ENCODE measurements at places on chromosomes 5 and 9.
A peak's percentile ranks its signal among the peaks of the same experiment; 100 is the strongest.

DNA sequence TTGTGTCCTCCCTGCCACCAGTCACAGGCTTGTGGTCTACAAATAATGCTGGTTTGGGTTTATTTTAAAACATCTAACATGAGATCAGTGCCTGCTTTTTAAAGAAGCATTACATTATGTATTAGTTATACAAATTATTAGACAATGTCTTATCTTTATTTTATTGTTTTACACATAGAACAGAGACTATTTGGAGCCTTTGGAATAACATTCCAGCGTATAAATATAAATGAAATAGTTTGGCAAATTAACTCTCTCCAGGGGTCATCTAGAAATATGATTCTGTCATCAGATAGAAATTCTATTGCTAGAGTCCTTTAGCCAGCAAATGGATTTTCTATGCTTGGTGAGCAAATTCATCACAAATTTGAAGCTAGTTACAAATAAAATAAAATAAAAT, 22.4 kb downstream of the MAP1B start:
- DNase-seq, result no peak

DNA sequence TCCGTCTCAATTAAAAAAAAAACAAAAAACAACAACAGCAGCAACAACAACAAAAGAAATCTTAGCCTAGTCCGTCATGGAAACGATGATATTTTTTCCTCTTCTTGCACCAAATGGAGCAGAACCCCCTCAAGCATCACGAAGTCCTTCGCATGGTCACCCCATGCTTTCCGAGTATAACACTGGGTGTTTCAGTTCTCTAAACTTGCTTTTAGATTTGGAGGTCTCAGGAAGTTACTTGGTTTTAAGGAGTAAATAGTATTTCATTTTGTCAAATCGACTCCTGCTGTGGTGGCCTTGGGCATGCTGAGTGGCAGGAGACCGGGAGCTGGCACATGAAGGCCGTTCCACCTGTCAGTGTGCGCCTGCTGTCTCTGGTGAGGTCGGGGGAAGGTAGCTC, 118.5 kb upstream of the CACNA1B start:
- no peak for DNase-seq

DNA sequence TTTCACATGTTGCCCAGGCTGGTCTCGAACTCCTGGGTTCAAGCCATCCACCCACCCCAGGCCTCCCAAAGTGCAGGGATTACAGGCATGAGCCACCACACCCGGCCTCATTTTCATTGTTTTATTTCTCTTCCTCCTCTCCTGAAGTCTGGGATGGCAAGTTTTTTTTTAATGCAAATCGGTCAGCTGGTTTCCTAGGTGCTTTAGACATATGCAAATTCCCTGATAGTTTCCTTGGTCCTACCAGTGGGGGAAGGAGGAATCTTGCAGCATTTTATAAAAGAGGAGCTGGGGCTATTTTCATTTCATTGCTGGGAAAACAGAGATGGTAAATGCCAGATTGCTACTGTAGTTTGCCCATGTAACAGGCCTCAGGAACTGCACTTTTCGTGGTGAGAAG, 179.4 kb downstream of the ACTL7B start:
- DNase-seq, result no peak

GRCh38 chr9:116020146-116020545, 133.4 kb upstream of the PAPPA start:
- no peak for DNase-seq

- no peak for DNase-seq
These were observed 206.0 kb upstream of the DMRTA1 start for GRCh38 chr9:22240619-22241018.

DNA sequence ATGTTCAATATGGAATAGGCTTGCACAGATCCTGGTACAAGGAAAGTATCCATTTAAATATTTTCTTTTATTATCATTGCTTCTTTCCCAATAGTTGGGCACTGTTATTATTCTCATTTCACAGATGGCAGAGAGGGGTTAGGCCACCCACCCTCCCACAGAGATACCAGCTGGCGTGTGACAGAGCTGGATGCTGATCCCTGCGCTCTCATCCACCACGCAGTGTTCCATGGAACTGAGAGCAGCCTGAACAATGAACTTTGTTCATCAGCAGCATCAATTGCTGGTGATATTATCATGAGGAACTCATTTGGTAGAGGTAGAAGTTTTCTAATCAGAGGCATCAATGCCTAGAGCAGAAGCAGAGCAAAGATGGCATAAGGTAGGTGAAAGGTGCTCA, 227.9 kb downstream of the ESM1 start:
- no peak for DNase-seq

DNA sequence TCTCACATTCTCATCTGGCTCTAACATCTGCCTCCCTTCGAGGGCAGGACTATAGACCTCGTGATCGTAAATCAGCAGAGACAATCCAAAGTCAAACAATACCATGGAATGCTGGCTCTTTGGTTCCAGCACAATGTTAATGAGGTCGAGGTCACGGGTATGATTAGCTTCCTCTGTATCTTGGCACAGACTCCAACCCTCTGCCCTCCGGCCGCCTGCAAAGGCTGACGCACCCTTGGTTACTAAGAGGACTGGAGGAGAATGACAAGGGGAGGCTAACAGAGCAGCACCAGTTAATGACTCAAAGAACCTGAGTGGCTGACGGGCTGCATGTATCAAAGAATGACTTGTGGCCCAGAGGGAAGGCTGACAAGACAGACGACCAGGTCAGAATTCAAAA, 10.1 kb downstream of the LHFPL2 start:
- DNase-seq, result peak; percentile 78

GRCh38 chr5:97009212-97009898, 73.5 kb downstream of the LNPEP start:
- DNase-seq, result no peak

Data from non-pigmented ciliary epithelial cell (primary cell).